ENCODE measurements at places on chromosomes 12 and 14.

DNA sequence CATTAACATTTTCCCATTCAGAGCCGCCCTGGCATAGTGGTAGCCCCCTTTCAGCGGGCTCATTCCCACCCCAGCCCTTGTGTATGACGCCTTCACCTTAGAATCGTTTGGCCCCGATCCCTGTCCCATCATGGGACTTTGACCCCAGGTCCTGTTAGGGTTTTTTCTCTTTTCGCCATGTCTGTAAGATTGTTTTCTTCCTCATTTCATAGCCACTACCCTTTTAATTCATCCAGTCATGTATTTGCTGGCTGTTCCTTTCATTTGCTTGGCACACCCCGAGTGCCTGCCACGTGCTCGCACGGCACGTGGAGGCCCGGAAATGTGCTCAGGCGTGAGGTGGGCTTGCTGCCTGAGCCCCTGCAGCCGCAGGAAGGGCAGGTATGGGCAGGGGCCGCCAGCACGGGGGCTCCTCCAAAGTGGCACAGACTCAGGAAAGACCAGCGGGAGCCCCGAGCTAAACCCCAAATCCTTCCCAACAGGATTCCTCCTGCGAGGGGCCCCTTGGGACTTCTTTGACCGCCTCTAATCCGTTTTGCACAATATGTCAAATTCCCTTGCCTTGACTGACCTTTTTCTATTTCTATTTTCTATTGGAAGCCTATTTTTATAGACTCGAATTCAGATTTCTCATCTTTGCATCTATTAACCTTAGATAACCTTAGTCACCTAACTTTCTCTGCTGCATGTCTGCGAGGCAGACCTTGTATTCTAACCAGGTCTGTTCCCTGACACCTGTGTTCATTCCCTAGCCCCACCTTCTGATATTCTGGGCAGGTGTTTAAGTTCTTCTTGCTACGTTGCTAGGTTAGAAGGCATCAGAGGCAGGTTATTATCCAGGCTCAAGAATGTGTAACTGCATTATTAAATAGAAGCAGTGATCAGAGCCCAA, 114.8 kb downstream of the EML1 start:
- no peaks in the 10 kb centered on the region for H3K27me3 ChIP-seq
- H3K4me3 ChIP-seq = no peak overlapping the region
- no peaks in the 10 kb centered on the region for H3K36me3 ChIP-seq

DNA sequence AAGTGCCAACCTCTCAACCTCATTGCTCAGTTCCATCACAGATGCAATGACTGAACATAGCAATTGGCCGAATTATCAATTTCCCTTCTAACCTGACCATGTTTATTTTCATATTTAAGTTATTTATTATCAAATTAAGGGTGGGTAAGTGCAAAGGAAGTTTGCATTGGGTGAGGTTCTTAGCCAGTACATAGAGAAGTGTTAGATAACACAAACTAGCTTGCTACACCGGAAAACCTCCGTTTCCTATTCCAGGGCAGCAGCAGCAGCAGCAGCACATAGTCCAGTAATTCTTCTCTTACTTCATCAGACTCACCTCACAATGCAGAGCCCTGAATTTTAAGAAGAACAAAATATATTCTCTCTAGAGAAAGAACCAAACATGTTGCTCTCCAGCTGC, 200.5 kb upstream of the OR4E1 start:
- no peak overlapping the region for H3K4me3 ChIP-seq
- no peaks in the 10 kb centered on the region for H3K36me3 ChIP-seq
- no peak for DNase-seq

DNA sequence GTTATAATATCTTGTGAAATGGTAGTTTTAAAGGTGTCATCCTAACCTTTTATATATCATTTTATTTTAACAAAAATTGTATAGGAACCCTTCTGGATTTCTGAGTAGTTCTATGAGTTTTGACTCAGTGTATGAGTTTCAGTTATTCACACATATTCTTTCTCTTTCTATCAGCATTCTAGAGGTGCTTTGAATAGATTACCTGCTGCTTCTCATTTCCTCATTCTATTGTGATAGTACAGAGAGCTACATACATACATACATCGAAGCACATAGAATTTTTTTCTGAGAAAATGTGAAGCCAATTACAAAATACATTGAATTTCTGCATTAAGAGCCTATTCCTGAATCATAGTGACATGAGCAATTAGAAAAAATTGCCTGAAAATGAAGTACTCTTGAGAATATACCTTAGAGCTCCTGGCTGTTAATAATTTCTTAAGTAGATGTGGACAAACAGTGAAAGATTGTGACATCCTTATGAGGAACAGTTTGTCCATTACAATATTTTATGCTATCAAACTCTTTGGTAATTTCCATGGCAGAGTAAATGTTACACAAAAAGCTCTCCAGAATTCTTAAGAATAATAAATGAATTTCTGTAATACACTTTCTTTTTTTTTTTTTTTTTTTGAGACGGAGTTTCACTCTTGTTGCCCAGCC, 556.6 kb downstream of the TRHDE start:
- no peaks in the 10 kb centered on the region for H3K27me3 ChIP-seq
- H3K4me1 ChIP-seq = no peaks in the 10 kb centered on the region
- DNase-seq = no peak
- no peak overlapping the region for H3K4me3 ChIP-seq
- H3K36me3 ChIP-seq = no peaks in the 10 kb centered on the region

DNA sequence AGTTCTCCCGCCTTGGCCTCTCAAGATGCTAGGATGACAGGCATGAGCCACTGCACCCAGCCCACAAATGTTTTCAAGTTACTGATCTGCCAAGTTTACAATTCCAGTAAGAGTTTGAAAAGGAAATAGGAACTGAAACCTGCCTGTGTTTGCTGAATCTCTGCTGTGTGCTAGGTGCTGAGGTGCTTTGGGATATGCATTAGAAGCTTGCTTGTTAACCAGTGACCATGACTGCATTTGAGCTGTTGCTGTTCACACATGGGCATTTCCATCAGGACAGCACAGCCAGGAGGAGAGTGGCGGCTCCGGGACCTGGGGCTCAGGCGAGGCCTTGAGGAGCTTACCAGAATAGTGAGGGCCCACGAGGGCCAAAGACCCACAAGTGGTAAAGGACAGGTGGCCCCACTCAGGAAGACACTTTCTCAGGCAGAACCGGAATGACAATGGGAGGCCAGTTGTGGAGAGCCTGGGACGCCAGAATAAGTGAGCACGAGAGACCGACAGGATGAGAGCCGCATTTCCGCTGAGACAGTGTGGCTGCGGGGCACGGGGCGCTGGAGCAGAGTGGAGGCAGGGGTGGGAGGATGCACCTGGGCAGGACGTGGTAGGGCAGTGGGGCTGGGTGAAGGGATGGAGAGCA, 54.5 kb upstream of the MMP17 start:
- no peaks in the 10 kb centered on the region for H3K27me3 ChIP-seq
- peak; percentile 43 for DNase-seq

DNA sequence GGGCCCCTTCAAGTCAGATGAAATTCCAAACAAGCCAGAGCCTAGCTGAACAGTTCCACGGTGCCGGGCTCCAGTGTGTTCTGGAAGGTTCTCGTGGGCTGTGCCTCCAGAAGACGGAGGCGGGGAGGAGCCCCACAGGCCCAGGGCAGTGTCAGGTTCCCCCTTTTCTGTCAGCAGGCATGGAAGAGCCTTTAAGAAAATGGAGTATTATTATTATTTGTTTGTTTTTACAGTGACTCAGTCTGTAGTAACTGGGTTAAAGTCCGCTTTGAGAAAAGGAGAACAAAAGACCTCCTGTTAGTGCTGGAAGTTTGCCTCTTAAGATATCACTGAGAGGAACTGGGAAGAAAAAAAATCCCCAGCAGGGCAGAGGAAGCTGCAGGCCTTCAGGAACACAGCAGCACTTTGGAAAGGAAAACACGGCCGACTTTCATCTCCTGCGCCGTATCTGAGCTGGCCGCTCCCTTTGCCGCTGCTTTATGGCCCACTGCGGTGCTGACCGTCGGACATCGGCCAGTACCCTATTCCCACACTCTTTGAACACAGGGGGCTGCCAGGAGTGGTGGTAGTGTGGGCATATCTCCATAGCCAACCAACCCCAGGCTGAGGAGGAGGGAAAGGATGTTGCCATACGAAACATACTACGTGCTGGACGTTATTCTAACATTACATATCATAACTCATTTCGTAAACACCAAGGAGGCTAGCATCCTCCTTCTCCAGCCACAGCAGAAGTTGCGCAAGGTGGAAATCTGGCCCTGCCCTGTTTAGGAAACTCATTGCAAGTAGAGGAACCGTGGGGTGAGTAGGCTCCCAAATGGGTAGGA, 194.0 kb downstream of the ZFP36L1 start:
- H3K27me3 ChIP-seq = no peaks in the 10 kb centered on the region
- H3K4me3 ChIP-seq = no peak overlapping the region
- H3K36me3 ChIP-seq = no peaks in the 10 kb centered on the region
- peak overlapping the region; percentile 97 for H3K27ac ChIP-seq
- DNase-seq = no peak

DNA sequence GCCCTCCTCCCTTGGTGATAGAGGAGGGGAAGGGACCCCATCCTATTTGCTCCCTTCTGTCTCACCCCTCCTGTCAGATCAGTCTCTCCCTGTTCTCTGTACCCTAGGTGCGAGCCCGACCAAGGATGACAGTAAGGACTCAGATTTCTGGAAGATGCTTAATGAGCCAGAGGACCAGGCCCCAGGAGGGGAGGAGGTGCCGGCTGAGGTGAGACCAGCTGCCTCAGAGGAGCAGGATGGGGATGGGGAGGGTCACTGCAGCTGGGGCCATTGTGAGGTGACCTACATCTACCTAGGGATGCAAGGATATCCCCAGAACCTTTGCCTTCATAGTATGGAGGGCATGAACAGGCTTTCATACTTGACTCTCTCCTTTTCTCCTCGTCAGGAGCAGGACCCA, 22.2 kb downstream of the AGAP2 start:
- no peak for DNase-seq
- no peak overlapping the region for H3K4me3 ChIP-seq
- H3K4me1 ChIP-seq = no peaks in the 10 kb centered on the region
- peaks cover 7% of the 10 kb centered on the region for H3K36me3 ChIP-seq

DNA sequence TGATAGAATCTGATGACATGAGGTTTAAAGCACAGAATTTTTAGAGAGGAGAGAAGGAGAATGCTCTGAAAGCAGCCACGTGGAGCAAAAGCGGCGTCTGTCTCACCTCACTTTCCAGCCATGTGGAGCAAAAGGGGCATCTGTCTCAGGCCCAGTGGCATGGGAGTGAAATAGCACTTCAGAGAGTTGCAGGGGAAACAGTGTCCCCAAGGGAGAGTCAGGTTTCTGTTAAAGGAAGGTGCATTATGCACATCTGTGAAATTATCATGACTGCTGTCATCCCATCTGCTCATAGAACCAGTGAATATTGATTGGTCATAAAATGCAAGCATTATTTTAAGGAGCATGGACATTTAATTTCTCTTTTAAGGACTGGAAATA, 124.0 kb downstream of the BICD1 start:
- H3K27ac ChIP-seq = no peak overlapping the region
- H3K27me3 ChIP-seq = no peaks in the 10 kb centered on the region
- DNase-seq = no peak
- no peak overlapping the region for H3K4me3 ChIP-seq

DNA sequence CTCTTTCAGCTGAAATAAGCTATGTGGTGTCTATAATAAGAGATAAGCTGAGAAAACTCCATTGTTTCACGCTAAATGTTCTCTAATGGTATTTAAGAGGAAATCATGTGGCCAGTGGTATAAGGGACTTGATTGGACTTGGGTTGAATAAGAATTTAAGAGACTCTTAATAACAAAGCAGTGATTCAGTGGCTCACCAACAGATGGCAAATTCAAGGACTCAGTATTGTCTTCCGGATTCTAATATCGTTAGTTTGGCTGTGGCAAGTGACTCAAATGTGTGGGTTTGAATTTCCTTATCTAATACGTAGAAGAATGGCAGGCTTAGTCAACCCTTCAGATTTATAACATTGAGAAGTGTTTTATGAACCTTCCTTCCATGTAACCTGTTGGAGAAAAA, 49.1 kb upstream of the KCNH3 start:
- H3K27me3 ChIP-seq = no peaks in the 10 kb centered on the region
- DNase-seq = no peak
- no peaks in the 10 kb centered on the region for H3K4me1 ChIP-seq
- H3K4me3 ChIP-seq = no peak overlapping the region

- no peaks in the 10 kb centered on the region for H3K27me3 ChIP-seq
- no peak within 1 kb of the TSS for H3K27ac ChIP-seq
- no peaks in the 10 kb centered on the region for H3K4me1 ChIP-seq
- DNase-seq = no peak
- H3K4me3 ChIP-seq = peak within 1 kb of the TSS; percentile 36
These were observed at the start of gene ANO2 for GRCh38 chr12:5945071-5946008. Gene ANO2 (minus strand): TSS chr12:5945259. CDS start chr12:5945217, 42 bp downstream.

- H3K27me3 ChIP-seq = no peaks in the 10 kb centered on the region
- peak overlapping the region; percentile 61 for H3K27ac ChIP-seq
- no peak overlapping the region for H3K4me3 ChIP-seq
- no peaks in the 10 kb centered on the region for H3K36me3 ChIP-seq
- H3K4me1 ChIP-seq = no peaks in the 10 kb centered on the region
- DNase-seq = no peak
These were observed 17.9 kb upstream of the PTGR2 start for GRCh38 chr14:73833530-73834260.

GRCh38 chr12:116955382-116956021, 44.8 kb downstream of the FBXW8 start:
- no peak overlapping the region for H3K27ac ChIP-seq
- H3K4me3 ChIP-seq = no peak overlapping the region
- H3K27me3 ChIP-seq = no peaks in the 10 kb centered on the region
- H3K4me1 ChIP-seq = no peaks in the 10 kb centered on the region
- DNase-seq = no peak

All from breast epithelium (tissue), 4 donors.